ENCODE measurements at places on chromosomes 11 and 22.

DNA sequence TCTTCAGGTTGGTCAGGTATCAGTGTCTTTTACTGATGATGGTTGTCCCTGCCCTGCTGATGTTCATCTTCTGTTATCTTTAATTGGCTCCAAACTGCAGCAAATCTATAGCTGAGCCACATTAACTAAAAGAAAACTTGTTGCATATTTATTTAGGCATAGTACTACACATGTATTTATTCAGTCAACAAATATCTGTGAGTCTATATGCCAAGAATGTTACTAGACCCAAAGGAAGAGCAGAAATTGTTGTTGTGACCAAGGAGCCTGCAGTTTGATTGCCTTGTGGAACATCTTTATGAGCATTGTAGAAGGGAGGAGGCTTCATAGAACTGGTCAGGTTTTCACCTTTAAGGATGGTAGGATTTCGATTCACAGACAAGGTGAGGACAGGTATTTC is 10.1 kb downstream of the BMAL1 start:
- no peak for DNase-seq

- DNase-seq = no peak
Measured at GRCh38 chr11:13327421-13327820, 49.8 kb downstream of the BMAL1 start.

GRCh38 chr11:102114032-102114431 is 3.8 kb downstream of the YAP1 start:
- DNase-seq = no peak

- peak; percentile 97 for DNase-seq
Measured at GRCh38 chr11:13168271-13168670, 109.3 kb upstream of the BMAL1 start.

DNA sequence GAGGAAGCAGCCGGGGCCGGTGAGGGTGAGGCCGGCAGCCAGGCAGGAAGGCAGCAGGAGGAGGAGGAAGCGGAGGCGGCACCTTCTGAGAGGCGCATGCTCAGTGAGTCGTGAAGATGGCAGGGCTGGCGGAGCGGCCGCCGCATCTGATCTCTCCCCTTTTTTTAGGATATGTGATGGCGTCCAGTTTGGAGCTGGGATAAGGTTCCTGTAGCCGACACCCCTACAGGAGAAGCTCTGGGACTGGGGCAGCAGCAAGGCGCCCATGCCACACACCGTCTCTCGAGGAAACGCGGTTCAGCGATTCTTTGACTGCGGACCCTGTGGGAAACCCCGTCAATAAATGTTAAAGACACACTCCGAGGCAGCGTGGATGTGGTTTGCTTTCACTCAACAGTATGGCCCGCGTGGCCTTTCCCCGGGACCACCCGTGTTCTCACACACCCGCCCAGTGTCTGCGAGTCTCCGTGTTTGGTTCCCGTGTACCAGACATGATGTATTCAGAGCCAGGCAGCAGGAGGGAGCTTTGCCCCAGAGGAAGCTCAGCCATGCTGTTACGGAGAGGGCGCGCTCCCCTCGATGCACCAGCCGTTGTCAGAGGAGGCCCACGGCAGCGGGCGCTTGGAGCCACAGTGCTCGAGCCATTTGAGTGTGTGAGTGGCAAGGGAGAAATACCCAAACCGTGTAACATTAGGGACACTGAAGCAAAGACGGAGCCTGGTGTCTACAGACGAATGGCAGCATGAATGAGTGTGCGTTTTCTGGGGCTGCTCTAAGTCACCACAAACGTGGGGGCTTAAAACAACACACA is 27.7 kb upstream of the PARVB start:
- no peak for DNase-seq

GRCh38 chr22:27879923-27880322 is 39.1 kb downstream of the PITPNB start:
- peak; percentile 41 for DNase-seq

DNA sequence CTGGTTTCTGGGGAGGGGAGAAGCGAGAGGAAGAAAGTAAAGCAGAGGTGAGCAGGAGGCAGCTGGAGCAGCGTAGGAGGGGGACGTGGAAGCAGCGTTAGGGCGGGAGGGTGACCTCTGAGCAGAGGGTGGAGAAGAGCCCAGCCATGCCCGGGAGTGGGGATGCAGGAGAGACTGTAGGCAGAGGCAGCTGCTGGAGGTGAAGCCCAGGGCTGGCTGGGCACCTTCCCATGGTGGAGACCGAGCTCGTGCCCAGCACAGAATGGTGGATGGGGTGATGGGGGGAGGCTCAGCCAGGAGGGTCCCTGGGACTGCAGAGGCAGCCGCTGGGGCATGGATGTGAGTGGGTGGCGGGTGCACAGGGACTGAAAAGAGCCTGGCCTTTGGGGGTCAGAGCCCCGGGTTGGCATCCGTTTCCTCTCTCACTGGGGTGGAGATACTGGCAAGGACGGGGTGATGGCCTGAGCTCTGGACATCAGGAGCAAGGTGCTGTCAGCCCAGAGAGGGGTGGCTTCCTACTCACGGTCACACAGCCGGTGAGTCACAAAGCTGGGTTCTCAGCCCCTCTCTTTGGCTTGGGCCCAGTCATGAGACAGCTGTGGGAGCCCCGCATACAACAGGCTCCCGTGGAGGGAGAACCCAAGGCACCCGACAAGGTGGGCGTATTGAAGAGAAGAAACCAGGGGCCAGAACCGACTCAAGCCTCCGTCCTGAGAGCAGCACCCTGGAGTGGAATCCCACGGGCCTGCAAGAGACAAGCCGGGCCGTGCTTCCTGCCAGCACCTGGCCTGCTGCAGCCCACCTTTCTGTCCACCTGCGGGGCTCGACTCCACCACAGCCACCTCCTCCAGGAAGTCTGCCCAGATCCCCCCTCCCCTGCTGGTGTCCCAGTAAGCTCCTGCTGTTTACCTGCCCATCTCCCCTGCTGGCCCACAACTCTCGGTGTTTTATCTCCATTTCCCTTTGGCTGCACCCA is 45.8 kb upstream of the FGF3 start:
- DNase-seq = no peak

DNA sequence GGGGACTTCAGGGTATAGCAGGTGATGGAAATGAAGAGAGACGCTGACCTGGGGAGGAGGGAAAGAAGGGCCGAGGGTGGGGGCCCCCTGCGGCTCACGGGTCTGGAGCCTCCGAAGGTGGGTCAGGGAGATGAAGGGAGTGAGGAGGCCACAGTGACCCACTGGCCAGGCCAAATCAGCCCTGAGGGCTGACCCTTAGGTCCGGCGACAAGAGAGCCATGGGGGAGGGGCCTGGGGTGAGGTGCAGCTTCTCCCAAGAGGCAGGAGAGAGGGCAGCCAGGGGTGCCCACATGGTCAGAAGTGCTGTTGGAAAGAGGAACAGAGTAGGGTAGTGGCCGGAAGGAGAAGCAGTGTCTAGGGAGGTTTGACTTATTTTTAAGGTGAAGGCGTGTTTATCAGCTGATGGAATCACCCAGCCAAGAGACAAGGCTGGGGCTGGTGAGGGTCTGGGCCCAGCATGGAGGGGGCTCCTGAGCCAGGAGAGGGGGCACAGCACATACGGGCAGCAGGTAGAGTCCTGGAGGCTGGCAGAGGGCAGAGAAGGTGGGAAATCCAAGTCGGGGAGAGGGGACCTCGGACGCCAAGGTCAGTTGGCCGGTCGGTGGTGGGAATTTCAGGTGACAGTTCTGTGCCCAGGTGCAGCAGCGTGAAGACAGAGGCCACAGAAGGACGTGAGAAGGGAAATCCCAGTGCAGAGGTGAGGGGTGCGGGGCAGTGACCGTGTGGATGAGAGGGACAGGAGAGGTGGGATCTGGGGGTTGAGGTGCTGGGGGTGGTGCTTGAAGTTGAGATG is 49.0 kb downstream of the LINC01488 start:
- DNase-seq = no peak

DNA sequence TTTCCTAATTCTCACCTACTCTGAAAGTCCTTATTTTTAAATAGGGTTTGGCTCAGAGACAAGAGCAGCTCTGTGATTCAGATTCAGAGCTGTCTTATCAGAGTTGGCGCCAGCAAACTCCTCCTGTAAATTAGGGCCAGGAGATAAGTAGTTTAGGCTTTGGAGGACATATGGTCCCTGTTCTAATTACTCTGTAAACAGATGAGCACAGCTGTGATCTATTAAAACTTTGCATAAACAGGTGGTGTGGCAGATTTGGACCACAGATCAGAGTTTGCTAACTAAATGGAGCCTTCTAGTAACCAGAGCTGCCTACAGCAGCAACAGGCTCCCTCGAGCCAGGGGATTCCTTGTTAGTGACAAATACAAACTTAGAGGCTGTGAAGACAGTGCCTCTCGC is 27.9 kb downstream of the YPEL1 start:
- DNase-seq = no peak

DNA sequence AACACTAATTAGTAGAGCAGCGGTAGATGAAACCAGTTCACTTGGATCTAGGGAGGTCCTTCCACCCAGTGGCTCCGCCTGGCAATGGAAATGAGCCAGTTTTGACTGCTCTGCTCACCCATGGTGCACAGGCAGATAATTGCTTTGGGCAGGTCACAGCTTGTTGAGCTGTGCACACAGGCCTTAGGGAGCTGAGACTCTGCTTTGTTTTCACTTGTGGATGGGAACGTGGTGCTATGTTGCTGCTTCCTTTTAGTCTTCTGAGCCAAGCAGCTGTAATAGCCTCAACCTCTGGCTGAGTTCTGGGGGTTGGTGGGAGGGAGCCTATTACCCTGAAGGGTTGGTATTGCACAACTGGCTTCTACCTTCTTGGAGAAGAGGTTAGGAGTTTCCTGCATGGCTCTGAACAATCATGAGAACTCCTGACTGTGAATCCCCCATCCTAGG is 262.3 kb upstream of the MTNR1B start:
- DNase-seq = peak; percentile 98

DNA sequence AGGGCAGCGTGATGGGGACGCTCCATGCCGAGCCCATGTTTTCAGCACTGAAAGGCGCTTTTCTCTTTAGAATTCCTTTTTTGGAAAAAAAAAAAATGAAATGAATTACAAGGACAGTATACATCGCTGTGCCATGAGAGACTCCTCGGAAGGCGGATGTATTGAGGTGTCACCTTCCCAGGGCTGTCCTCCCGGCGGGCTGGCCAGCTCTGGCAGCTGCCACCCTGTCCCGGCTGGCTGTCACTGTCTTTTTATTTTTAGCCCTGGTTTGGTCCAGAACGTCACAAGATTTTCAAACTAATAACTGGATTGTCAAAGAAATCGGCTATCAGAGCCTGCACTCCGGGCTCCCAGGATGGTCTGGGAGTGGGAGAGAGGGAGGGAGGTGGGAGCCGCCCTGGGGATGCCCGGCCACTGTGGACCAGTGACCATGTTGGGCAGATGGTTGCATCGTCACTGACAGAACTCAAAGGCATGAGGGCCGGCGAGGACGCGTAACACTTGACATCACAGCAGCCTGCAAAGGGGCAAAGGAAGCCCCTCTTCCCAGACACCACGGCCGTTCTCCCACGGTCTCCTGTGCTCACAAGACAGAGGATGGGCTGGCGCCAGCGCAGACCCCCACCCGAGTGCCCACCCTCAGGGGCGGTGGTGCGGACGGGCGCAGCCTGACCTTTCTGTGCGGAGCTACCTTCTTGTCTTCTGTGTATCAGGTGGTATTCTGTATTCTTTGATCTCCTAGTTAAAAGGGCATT is 392.9 kb downstream of the TBC1D22A start:
- no peak for DNase-seq

DNA sequence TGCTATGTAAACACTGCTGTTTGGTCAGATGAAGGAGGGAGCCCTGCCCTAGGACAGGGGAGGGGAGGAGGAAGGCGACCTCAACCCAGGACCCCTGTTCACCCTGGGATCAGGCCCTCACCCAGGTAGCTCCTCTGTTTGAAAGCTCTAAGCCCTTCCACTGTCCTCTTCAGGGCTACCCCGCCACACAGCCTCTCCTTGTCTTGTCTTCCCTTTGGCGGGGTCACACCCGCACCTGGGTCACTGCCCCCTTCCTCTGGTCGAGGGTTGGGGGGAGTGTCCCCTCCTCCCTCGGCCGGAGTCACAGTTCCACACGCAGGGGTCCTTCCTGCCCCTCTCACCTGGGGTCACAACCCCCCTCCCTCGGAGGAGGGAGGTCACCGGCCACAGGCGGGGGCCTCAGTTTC is 463 bp upstream of the PTPMT1 start:
- DNase-seq = no peak

GRCh38 chr22:40973144-40973543 is 22.0 kb downstream of the RBX1 start:
- no peak for DNase-seq

- no peak for DNase-seq
Measured at GRCh38 chr22:26642465-26643417, 14.6 kb upstream of the MIAT start.

- DNase-seq = no peak
Measured at GRCh38 chr11:78418584-78419211, 1.1 kb upstream of the GAB2 start.

DNA sequence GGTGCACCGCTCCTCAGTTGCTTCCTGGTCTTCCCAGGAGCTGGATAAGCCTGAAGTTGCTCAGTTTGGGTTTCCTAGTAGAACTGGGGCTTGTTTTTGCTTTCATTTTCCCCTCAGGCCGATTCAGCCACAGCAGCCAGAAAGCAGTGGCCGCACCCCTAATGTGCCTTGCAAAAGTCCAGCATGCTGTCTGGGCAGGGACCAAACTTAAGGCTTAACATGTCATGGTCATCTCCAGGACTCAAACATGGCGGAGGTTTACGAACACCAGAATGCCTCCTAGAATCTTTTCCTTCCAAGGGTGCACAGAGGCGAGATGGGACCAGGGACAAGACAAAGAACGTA is 2.5 kb downstream of the GNG3 start:
- no peak for DNase-seq

DNA sequence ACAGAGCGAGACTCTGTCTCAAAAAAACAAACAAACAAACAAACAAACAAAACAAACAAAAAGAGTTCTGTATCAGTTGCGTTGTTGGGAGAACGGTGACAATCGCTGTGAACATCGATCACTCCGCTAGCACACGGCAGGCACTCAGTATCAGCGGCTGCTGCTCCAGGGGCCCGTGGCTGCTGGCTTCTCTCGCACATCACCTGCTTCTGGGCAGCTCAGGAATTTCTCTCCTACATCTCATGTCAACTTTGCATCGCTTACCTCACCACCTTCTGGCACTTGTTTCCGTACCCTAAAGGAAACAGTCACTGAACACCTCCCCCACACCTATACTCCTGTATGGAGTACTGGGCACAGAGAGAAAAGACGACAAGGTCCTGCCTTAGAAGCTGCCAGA is 70.3 kb upstream of the WNT7B start:
- DNase-seq = no peak

- DNase-seq = peak; percentile 21
Measured at GRCh38 chr11:10205928-10206327, 88.1 kb downstream of the SBF2 start.
